Effector memory CD4-positive, alpha-beta T cell (primary cell): ENCODE measurements at places on chromosomes 16 and 17.

DNA sequence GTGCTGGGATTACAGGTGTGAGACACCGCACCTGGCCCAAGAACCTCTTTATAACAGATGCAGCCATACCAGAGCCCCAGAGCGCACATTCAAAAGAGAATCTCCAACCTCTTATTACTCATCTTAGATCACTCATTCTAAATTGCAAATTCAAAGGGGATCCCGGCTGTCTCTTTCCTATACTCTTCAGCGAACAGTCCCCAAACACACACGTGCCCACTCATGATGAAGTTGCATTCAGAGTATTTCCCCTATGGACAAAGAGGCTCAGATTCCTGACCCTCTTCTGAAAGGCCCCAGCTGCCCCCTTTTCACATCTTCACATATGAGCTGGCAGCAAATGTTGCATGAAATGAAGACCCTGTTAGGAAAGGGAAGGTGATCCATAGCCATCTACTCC is 22.5 kb upstream of the ABR start:
- no peak for DNase-seq

DNA sequence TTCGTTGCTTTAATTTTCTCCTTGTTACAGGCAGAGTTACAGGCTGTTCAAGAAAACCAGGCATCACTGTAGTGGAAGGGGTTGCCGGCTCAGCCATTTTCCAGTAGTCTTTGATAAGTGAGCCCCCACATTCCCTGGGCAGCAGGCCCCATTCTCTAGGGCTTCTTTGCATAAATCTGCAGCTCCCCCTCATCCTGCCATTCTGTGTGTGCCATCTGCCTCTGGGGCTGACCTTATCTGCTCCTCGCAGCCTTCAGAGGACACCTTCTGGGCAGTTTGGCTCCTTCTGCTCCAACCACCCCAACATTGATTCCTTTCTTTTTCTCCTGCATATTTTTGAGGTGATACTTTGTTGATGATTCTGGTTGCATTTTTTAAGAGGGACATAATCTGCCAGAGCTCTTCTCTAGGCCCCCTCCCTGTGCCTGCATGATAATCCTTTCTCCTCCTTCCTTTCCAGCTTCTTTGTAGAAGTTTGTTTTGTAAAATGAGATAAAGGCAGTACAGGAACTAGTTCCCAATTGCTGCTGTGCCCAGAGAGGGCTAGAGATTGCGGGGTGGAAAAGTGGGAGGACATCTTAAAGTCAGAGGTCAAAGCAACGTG is 17.1 kb downstream of the RND2 start:
- no peak for DNase-seq

GRCh38 chr16:77569406-77569805 is 134.6 kb upstream of the ADAMTS18 start:
- no peak for DNase-seq

DNA sequence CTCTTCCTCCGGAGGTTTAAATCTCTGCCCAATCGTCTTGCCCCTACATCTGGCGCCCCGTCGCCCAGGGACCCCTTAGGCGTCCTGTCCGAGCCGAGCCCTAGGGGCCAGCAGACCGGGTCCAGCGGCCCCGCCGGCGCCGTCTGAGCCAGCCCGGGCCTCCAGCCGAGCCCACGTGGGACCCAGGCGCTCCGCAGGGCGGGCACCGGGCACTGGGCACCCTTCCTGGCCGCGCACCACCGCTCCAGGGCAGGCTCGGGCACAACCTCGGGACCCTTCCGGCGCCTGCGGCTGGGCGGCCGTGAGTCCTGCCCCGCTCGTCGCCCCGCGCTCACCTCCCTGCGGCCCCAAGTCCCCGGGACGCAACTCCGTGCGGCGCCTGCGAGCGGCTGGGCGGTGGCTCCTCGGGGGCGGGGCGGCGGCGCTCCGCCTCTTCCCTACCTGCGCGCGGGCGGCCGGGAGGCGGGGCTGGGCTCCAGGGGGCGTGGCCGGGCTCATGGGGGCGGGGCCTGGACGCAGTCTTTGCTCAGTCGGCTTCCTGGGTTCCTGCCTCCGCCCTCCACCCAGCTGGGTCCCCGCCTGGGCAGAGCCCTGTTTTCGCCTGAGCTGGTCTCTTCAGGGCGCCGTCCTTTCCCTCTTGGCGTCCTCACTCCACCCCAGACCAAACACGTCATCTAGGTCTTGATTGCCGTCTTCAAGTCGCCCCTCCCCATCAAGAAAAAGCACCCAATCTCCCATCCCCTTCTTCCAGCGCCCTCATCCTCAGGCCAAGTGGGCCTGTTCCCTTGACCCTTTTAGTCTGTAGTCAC is at the start of gene RHBDF2:
Gene RHBDF2 (minus strand): TSS at position 406 of the 809 bp plus-strand sequence. CDS start 19,899 bp downstream, outside the sequence.
- peak; percentile 90 for DNase-seq

DNA sequence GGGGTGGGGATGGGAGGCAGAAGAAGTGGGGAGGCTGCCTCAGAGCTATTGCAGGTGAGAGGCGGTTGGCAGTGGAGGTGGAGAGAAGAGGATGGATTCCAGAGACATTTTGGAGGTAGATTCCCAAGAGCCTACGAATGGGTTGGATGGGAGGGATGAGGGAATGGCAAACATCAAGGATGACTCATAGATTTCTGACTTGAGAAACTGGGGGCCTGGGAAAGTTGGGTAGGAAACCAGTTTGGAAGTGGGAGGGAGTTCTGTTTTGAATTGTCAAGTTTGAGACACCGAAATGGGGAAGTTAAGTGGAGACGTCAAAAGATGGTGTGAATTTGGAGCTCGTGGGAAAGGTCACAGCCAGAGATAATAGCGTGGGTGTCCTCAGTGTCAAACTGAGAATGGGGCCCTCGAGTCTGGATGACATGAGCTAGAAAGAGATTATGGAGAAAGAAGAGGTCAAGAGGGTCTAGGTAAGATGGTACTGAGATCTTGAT is 6.2 kb upstream of the CYLD start:
- DNase-seq, result no peak

DNA sequence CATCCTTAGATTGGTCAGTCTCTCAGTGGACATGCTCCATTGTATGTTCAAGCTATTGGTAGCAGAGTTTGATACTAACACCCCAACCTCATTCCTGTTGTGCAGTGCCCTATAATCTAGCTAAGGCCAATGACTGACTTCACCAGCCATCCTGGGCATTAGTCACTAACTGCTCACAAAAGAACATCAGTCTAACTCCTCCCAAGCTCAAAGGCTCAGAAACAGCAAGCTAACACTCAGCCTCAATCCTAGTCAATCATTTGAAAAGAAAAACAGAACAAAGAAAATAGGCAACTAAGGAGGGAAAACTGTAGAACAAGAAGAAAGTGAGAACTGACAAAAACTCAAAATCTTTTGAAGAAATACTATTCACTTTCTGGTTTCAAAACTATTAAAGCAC is 199.1 kb upstream of the C17orf78 start:
- no peak for DNase-seq

DNA sequence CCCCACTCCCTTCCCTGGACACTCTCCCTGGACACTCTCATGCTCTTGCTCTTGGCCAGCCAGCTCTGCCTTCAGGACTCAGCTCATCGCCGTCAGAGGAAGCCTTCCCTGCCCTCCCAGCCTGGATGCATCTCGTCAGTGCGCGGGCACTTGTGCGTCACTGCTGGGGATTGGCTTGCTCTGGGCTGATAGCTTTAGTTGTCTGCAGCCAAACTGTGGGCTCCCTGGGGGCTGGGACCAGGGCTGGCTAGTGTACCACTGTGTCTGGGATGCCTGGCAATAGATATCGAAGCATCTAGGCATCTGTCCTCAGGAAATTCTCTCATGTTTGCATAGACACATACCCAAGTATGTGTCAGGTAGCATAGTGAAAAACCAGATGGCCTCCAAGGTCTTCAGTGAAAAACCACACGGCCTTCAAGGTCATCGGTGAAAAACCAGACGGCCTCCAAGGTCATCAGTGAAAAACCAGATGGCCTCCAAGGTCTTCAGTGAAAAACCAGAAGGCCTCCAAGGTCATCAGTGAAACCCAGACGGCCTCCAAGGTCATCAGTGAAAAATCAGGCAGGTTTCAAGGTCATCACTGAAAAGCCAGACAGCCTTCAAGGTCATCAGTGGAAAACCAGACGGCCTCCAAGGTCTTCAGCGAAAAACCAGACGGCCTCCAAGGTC is 72.0 kb downstream of the CMIP start:
- DNase-seq, result no peak

- no peak for DNase-seq
These were observed 49.5 kb downstream of the COX4I1 start for GRCh38 chr16:85848986-85849385.

GRCh38 chr16:53061256-53061655 is 6.5 kb downstream of the CHD9 start:
- DNase-seq, result no peak

GRCh38 chr17:15264542-15264941 is 584 bp downstream of the PMP22 start:
- DNase-seq, result no peak

DNA sequence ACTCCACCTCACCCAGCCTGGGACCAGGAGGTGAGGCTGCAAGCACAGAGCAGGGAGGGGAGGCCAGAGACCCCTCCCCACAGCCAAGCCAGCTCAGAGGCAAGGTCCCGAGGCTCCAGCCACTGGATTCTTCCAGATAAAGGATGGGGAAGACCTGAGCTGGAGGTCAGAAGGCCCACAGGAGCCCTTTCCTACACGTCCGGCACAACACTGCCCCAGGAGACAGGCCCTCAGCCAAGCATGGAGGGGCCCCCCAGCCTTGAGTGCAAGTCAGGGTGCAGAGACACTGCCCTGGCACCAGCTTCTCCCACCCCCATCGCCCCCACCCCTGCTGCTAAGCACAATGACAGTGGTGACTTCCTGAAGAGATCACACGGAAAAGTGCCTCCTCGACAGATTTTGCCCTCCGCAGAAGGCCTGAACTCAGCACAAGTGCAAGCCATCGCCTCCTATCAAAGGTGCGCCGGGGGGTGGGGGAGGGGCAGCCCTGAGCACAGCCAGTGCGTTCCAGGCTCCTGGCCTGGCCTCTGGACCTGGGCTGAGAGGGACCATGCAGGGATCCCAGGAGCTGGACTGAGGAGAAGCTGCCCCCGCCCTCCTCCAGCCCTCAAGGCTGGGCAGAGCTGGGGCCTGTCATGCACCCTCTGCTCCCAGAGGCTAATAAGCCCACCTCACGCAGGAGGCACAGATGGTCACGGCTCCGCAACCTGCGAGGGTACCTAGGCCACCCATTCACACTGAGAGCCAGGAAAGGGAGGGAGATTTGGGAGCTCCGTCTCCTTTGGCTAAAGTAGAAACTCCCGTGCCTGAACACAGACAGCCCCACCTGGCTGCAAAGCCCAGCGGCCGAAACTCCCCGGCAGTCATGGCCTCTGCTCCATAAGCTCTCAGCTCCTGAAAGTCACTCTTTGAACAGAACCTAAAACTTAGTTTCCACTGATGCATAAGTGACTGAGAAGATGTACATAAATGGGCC is 2.7 kb downstream of the MAFG start:
- DNase-seq, result no peak

DNA sequence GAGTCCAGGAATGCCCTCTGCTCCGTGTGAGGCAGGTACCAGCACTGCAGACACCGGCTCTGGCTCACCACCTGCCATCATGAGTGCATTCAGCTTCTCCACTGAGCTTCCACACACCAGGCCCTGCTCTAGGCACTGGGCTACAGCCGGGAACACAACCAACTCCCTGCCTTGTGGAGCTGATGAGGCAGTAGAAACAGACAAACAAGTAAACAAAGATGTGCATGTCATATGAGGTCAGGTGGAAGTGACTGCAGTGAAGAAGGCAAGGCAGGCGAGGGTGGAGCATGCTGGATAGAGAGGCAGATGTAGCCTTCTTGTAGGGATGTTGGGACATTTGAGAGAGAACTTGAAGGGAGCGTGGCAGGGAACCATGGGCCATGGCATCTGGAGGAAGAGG is 5.0 kb downstream of the NLRC5 start:
- no peak for DNase-seq

- DNase-seq, result no peak
These were observed 11.7 kb downstream of the SGCA start for GRCh38 chr17:50177476-50177875.

GRCh38 chr16:48136547-48137360 is 19.0 kb downstream of the ABCC12 start:
- no peak for DNase-seq

- no peak for DNase-seq
These were observed 15.0 kb downstream of the GINS2 start for GRCh38 chr16:85673529-85674417.

- no peak for DNase-seq
These were observed 1.5 kb upstream of the MTHFSD start for GRCh38 chr16:86556576-86556975.

DNA sequence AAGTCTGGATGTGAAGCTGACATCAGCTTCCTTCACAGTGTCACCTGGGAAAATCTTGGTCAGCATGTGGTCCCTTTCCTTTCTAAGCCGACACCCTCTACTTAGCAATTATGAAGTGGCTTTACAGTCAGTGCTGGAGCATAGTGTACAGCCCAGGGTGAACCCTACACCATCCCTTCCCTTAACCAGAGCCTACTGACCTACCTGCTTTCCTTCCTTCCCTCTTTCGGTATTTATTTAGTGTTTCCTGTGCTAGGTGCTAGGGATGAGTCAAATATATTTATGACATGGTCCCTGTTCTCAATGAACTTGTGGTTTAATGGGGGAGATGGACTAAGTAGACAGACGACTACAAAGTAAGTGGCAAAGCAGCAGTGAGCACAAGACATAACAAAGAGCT is 77.5 kb downstream of the CDK5R1 start:
- no peak for DNase-seq

DNA sequence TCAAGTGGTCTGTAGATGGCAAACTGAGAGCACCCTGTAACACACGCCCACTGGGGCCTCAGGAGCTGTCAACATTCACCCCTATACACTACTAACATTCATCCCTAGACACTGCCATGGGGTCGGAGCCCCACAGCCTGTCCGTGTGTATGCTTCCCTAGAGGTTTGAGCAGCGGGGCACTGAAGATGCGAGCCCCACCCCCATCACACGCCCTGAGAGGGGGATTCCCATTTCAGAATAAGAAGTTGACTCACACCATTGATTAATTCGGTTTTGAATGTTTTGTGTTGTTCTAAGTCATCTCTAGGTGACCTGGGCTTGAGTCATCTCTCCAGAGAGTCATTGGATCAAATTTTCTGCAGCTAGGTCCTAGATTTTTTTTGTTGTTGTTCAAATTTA is 37.3 kb upstream of the MMD start:
- no peak for DNase-seq

DNA sequence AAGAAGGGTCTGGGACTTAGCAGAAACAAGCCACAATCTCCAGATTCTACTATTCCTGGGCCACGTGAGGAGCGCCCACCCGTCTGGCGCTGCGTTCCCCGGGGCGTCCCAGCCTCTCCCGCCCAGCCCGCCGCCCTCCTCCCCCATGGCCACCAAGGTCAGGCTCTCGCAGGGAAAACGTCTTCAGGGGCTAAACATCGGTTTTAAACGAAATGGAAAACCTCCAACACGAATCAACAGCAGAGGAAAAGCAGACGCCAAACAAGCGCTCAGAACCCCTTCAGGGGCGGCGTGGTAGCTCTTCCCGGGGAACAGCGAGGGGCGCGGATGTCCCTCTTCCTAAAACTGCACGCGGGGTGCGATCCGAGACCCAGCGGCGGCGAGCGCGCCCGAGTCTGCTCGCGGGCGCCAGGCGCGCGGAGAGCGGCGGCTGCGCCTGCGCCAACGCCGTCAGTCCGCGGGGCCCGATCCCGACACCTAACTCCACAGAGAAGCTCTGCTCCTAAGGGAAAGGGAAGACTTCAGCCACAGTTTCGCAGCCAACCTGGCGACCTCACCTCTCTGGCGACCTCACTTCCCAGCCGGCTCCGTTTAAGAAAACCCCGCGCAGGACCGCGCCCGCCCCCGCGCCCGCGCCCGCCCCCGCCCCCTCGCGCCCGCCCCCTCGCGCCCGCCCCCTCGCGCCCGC is 505 bp upstream of the COG1 start:
- peak; percentile 50 for DNase-seq
